ENCODE measurements at places on chromosomes 13 and 19.

DNA sequence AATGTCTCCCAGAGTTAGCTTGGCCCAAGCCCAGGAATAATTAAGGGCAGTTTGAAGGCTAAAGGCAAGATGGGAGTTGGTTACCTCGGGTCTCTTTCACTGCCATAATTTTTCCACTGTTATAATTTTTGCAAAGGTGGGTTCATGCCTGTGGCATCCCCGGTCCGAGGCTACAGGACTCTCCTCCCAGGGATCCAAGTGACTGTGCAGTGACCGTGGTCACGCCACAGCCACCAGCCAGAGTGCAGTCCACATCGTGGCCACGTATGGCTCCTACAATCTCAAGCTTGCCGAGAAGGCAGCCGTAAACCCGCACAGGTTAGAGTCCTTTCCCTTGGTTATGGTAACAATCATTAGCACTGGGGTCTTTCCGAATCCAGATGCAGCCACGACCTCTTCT, 36.8 kb downstream of the C13orf46 start:
- DNase-seq = no peak

- DNase-seq = peak; percentile 35
Observed at GRCh38 chr19:2207991-2208860, 27.9 kb downstream of the PLEKHJ1 start.

GRCh38 chr13:24244802-24245201, 64.6 kb upstream of the C1QTNF9 start:
- no peak for DNase-seq

DNA sequence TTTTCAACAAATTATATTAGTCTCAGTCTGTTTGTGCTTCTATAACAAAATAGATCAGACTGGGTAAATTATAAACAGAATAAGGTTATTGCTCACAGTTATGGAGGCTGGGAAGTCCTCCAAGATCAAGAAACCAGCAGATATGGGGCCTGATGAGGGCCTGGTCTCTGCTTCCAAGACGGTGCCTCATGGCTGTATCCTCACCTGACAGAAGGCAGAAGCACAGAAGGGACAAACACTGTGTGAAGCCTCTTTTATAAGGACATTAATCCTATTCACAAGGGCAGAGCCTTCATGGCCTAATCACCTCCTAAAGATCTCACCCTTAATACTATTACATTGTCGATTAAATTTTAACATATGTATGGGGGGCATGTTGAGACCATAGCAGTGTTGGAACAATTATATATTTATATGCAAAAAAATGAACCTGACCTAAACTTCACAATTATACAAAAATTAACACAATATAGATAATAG, 12.7 kb downstream of the F10 start:
- DNase-seq = no peak

- DNase-seq = peak; percentile 65
Observed at GRCh38 chr19:9847087-9847671, 12.1 kb downstream of the PIN1 start.

GRCh38 chr19:7265963-7266362, 28.3 kb downstream of the INSR start:
- no peak for DNase-seq

All from activated CD4-positive, alpha-beta memory T cell treated with anti-CD3 and anti-CD28 coated beads for 36 hours (primary cell).